ENCODE measurements at places on chromosomes 2 and 18. TPM values are rescaled to one million over a fixed set of nuclear protein-coding genes. Genes with fewer than 3 reads are reported as not detected.

TSGA10 gene
- total RNA-seq = 7.0 TPM

CCL20 gene
- 72.0 TPM for total RNA-seq

DNA sequence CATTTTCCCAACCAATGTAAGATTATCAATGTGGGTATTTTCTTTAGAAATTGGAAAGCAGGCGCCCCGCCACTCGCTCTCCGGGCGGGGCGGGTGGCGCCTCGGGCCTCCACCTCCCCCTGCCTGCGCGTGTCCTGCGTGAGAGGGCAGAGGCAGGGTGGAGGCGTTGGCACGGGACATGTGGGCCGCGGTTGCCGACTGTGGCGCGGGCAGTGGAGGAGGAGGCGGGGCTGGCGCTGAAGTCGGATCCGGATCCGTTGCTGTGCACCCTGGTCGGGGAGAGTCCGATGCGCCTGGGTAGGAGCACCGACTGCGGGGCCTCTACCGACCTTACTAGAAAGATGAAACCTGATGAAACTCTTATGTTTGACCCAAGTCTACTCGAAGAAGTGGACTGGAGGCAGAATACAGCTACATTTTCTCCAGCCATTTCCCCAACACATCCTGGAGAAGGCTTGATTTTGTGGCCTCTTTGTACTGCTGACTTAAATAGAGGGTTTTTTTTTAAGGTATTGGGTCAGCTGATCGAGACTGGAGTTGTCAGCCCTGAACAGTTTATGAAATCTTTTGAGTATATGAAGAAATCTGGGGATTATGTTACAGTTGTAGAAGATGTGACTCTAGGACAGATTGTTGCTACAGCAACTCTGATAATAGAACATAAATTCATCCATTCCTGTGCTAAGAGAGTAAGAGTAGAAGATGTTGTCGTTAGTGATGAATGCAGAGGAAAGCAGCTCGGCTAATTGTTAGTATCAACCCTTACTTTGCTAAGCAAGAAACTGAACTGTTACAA lies 37.9 kb downstream of the PMS1 start:
- H3K36me3 ChIP-seq = peaks cover 25% of the 10 kb centered on the region
- no peak overlapping the region for H3K27ac ChIP-seq
- H3K27me3 ChIP-seq = no peaks in the 10 kb centered on the region
- DNase-seq = no peak
- no peak overlapping the region for H3K4me3 ChIP-seq

GRCh38 chr2:219178377-219179175 lies 501 bp downstream of the RETREG2 start:
- H3K36me3 ChIP-seq = peaks cover 26% of the 10 kb centered on the region
- peaks cover 54% of the 10 kb centered on the region for H3K4me1 ChIP-seq
- H3K27ac ChIP-seq = peak overlapping the region; percentile 68

DNA sequence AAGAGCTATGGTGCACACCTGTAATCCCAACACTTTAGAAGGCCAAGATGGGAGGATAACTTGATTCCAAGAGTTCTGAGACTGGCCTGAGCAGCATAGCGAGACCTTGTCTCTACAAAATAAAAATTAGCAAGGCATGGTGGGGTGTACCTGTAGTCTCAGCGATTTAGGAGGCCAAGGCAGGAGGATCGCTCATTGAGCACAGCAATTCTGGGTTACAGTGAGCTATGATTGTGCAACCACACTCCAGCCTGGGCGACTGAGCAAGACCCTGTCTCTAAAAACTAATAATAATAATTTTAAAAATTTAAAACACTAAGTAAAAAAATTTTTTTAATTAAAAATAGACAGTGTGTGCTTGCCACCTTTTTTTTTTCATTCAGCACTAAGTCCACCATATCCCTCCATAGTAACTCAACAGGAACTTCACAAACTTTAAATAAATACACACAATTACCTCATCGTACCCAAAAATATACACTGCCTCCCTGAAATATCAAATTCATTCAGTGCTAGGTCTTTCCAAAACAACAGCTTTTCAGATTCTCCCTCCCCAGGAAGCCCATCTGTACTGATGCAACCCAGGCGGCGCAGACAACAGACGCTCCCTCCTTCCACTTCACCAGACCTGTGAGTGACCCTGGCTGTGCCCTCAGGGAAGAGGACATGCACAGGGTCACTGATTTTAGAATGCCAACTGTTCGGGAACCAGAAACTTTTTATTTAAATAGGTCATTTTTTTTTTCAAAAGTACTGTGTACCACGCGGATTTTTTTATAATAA lies 29.6 kb downstream of the FAM168B start:
- DNase-seq = no peak
- no peak overlapping the region for H3K27ac ChIP-seq
- peaks cover 35% of the 10 kb centered on the region for H3K36me3 ChIP-seq
- no peak overlapping the region for H3K4me3 ChIP-seq
- H3K27me3 ChIP-seq = no peaks in the 10 kb centered on the region

SERPINB12 gene
- total RNA-seq = not detected

HOXD11 gene
- not detected for total RNA-seq

DNA sequence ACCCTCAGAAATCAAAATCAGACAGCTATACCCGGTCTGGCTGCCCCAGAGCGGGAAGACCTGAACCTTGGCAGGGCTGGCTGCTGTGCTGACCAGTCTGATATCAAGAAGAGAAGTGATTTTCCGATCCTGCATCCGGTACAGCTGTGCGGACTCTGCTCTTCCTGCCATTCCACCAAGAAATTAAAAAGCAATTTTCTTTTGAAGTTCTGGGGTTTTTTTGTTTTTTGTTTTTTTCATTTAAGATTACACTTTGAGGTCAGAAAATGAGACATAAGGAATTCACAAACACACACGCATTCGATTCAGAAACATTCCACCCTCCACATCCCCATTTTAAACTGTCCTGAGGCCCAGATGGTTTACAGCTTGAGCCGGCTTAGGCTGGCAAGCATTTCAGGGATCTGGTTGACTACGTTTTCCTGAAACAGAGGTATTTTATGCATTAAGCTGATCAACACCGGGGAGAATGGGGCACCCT lies 156.5 kb downstream of the COL6A3 start:
- peaks cover 2% of the 10 kb centered on the region for H3K4me1 ChIP-seq
- no peak overlapping the region for H3K4me3 ChIP-seq
- H3K27me3 ChIP-seq = peaks cover 14% of the 10 kb centered on the region
- DNase-seq = no peak
- H3K36me3 ChIP-seq = no peaks in the 10 kb centered on the region

ESPNL gene
- 0.12 TPM for total RNA-seq

- no peak within 1 kb of the TSS for H3K27ac ChIP-seq
- peaks cover 42% of the 10 kb centered on the region for H3K27me3 ChIP-seq
- H3K4me1 ChIP-seq = peaks cover 9% of the 10 kb centered on the region
- no peak within 1 kb of the TSS for H3K4me3 ChIP-seq
- H3K36me3 ChIP-seq = no peaks in the 10 kb centered on the region
These were observed at the start of gene CCBE1 for GRCh38 chr18:59697236-59697932. Gene CCBE1, minus strand, starts transcription at chr18:59697423.

DNA sequence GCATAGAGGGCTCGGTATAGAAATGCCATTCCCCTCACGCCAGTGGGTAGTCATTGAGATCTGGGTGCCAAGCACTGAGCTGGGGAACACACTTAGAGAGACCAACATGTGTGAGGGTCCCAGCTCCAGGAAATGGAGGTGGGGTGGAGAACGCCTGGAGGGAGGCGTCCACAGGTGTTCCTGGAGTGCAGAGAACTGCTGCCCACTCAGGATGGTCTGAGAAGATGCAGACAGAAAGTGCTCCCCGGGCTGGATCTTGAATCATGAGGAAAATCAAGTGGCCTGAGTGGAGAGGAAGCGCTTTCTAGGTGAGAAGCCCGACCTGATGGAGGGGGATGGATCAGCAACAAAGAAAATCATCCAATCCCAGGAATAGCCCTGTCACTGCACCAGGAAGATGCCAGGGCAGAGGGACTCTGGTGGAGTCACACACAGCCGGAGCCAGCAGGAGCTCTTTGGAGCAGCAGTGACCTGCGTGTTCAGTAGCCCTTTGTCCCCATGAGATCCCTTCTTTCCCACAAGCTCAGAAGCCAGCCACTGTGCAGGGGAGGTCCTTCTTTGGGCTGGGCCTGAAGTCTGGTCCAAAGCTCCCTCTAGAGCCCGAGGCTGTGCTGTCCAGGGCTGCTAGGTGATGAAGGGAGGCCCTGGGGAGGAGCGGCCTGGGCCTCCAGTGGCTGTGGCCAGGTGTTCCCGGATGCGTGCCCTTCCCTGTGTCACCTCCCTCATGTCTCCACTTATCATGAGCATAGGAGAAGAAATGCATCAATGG lies 112.3 kb downstream of the RNF144A start:
- H3K4me1 ChIP-seq = peaks cover 9% of the 10 kb centered on the region
- peaks cover 19% of the 10 kb centered on the region for H3K36me3 ChIP-seq
- H3K4me3 ChIP-seq = no peak overlapping the region
- H3K27me3 ChIP-seq = no peaks in the 10 kb centered on the region
- H3K27ac ChIP-seq = no peak overlapping the region
- no peak for DNase-seq

- H3K4me1 ChIP-seq = no peaks in the 10 kb centered on the region
- H3K4me3 ChIP-seq = no peak overlapping the region
- H3K36me3 ChIP-seq = no peaks in the 10 kb centered on the region
- H3K27ac ChIP-seq = no peak overlapping the region
- no peak for DNase-seq
- no peaks in the 10 kb centered on the region for H3K27me3 ChIP-seq
These were observed 973.4 kb upstream of the SOX11 start for GRCh38 chr2:4718777-4719176.

CEBPZOS gene
- 33.2 TPM for total RNA-seq

- H3K27ac ChIP-seq = no peak overlapping the region
- no peak for DNase-seq
- no peaks in the 10 kb centered on the region for H3K27me3 ChIP-seq
- H3K4me1 ChIP-seq = peaks cover 14% of the 10 kb centered on the region
- H3K4me3 ChIP-seq = no peak overlapping the region
These were observed 37.6 kb upstream of the MCM6 start for GRCh38 chr2:135913727-135914365.

GRCh38 chr2:234165421-234165820 lies 114.9 kb downstream of the SPP2 start:
- H3K4me1 ChIP-seq = peaks cover 21% of the 10 kb centered on the region
- no peak overlapping the region for H3K27ac ChIP-seq
- DNase-seq = no peak
- no peaks in the 10 kb centered on the region for H3K36me3 ChIP-seq
- no peaks in the 10 kb centered on the region for H3K27me3 ChIP-seq
- no peak overlapping the region for H3K4me3 ChIP-seq

MPP4 gene
- total RNA-seq = not detected
